ENCODE measurements at places on chromosomes 2 and 18.

DNA sequence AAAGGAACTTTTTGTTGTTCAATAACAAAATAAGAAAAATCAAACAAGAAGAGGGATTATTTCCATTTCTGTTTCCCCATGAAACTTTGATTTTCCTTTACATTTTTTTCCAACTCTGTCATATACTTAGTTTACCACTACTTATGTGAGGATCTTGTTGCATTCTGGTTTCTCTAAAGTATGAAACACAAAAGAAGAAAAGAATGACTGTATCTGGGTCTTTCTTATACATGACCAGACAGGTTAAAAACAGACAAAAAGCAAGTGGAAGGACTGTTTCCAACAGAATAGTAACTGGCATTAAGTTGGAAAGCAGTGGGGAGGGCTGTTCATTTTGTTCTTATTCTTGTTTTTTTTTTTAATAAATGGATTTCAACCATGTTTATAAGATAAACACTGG is 1207.8 kb upstream of the FAM98A start:
- no peak for DNase-seq

- DNase-seq: no peak
Observed at GRCh38 chr2:10168221-10168620, 45.7 kb downstream of the RRM2 start.

DNA sequence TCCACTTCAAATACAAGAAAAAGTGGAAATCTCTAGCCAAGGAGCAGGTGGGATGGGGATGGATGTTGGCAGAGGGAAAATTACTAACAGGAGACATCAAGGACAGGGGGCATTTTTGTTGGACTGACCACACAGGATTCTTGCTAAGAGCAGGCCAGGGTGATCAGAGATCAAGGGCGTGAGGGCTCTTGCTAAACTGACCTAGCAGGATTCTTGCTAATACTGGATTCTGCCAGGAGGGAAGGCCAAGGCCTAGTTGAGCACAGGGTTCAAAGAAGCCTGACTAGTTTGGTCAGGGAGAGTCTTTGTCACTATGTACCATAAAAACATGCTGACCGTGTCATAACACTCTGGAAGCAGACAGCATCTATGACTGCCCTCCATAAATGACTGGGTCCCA is 442.7 kb downstream of the PID1 start:
- no peak for DNase-seq

GRCh38 chr2:226308323-226308680 is 491.3 kb downstream of the IRS1 start:
- DNase-seq: no peak

- no peak for DNase-seq
Observed at GRCh38 chr2:237064203-237065070, 21.3 kb upstream of the COPS8 start.

GRCh38 chr2:29544031-29544430 is 377.4 kb downstream of the ALK start:
- DNase-seq: no peak

GRCh38 chr18:23068570-23069310 is 66.5 kb upstream of the CABLES1 start:
- DNase-seq: no peak

- DNase-seq: no peak
Observed at GRCh38 chr2:206336861-206337260, 62.4 kb downstream of the ZDBF2 start.

GRCh38 chr2:216871333-216871934 is 11.6 kb upstream of the TNP1 start:
- no peak for DNase-seq

DNA sequence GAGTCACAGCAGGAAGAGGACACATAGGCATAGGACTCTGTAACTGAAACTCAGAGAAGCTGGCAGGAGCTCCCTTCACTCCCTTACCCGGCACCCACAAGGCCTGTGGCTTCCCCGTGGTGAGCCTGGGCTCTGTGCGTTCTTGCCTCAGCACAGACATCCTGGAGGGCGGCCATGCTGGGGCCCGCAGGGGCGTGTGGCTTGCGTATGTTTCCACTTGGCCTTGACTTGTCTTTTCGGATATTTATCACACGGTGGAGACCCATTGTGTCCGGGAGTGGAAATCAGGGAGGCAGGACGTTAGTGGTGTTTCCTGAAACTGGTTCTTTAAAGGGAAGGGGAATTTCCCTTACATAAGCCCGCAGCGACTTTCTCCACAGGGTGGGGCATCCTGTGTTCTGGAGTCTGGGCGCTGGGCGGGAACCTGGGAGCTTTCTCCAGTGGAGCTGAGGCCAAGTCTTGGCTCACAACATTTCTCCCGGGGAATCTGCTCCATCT is 49.9 kb upstream of the EML6 start:
- DNase-seq: peak; percentile 85

- no peak for DNase-seq
Observed at GRCh38 chr2:45269149-45269793, 260.0 kb upstream of the SIX2 start.

DNA sequence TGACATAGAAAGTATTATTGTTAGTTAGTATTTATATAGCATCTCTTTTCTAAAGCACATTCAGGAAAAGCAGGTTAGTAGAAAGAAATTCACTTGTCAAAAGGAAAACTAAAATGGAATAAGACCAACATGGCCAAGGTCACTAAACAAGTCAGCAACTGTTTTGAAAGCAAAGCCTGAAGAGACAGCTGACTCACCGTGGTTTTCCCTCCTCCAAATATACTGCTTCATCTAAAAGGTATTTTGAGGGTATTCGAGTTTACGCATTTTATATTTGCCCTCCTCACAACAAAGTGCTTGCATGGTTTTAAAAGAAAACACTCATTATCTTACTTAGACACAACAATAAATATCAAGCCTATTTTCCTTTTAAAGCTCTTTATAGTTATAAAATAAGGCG is 24.0 kb downstream of the ZNF385B start:
- DNase-seq: no peak

GRCh38 chr2:101560780-101561315 is 85.9 kb upstream of the RFX8 start:
- no peak for DNase-seq

GRCh38 chr18:28972333-28972907 is 795.5 kb upstream of the CDH2 start:
- DNase-seq: no peak

- DNase-seq: peak; percentile 68
Observed at GRCh38 chr2:218218268-218219185, 1.5 kb downstream of the ARPC2 start.

DNA sequence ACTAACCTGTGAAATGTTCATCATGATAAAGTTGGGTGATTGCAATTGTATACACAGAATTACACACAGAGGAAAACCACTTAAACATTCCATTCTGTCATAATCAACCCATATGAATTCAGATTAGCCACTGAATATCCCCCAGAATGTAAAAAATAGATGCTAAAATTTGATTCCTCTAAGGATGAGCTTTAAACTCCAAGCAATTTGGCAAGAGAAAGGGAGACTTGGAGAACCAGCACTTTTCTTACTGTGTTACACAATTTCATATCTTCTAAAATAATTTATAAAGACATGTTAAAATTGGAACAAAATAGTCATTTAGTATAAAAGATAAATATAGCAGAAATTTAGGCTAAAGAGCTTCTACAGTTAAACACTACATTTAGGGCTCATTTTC is 146.3 kb upstream of the LMAN1 start:
- no peak for DNase-seq

- DNase-seq: no peak
Observed at GRCh38 chr2:97996679-97997078, 931 bp upstream of the TMEM131 start.
